ENCODE measurements at places on chromosomes 6 and 20. TPM values are rescaled to one million over a fixed set of nuclear protein-coding genes. Genes with fewer than 3 reads are reported as not detected.

- H3K27ac ChIP-seq, result no peak overlapping the region
- no peak for DNase-seq
- no peaks in the 10 kb centered on the region for H3K4me1 ChIP-seq
- H3K36me3 ChIP-seq, result no peaks in the 10 kb centered on the region
- no peaks in the 10 kb centered on the region for H3K27me3 ChIP-seq
These were observed 160.7 kb downstream of the GRIK2 start for GRCh38 chr6:101554231-101554630.

DNA sequence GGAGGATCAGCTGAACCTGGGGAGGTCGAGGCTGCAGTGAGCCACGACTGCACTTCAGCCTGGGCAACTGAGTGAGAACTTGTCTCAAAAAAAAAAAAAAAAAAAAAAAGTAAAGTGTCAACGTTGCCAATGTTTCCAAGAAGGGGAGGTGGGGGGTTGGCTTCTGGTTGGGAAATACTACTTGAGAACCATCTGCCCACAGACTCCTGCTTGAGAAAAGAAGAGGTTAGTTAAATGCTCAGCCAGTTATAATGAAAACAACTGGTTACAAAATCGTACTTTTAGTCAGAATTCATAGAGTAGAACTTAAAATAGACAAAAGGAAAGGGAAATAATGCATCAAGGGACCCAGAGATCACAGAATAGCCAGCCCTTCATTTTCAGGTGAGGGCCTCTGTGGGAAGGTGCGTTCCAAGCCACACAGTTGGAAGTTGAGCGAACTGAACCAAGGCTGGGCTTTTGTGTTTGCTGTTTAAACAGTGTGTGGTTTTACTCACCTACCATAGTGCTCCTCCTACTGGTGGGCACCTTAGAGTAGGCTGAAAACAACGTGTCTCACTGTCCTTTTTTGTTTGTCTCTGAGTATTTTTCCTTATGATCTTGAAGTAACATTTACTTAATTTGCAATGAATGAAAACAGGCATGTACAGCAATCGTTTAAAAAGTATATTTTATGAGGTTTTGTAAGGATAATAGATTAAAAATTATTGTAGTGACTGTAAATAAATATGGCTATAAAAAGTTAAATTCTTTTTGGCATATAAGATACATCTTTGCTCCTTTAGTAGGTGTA lies 200.7 kb downstream of the BCAS1 start:
- peak overlapping the region; percentile 46 for H3K27ac ChIP-seq
- DNase-seq, result peak; percentile 71

DNA sequence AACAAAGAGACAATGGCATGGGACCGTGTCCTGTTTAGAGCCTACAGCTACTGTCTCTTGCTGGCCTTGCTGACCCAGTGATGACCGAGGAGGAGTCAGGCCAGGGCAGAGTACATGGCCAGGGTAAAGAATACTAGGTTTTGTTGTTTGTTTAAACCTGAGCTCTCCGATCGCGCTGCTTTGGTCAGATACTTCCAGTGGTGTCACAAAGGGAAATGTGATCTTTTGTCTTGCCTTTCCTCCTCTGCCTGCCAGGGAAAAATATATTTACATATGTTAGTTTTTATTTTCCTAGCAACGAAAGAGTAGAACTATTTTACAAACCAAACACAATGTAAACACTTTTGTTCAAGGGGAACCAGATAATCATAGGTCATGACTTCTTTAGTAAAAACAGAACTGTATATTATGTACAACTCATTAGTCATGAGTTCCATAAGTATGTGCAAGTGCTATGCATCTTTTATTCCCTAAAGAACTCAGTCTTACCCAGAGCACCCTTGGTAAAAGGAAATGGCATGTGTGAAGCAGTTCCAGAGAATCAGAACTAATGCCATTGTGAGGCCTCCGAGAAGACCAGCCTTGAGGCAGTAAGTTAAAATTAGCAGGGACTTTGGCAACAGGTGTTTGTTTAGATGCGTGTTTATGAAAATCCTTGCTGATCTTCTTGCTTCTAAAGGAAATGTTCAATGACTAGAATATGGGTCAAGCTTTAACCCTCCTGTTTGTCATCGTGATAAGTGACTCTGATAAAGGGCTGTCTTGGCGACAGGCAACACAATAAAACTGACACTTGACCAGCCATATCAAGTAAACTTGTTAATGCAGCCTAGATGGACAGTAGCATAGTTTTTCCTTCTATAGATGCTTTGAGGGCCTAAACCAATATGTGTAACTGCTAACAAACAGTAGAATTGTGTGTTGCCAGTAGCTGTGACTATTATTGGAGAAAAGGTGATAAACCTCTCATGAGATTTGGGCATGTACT lies 204.6 kb downstream of the NKAIN2 start:
- no peaks in the 10 kb centered on the region for H3K4me1 ChIP-seq
- H3K27ac ChIP-seq, result no peak overlapping the region
- H3K36me3 ChIP-seq, result no peaks in the 10 kb centered on the region
- DNase-seq, result no peak

Gene DEFB128
- not detected for total RNA-seq

GRCh38 chr6:11467364-11467763 lies 70.2 kb upstream of the TMEM170B start:
- H3K27me3 ChIP-seq, result no peaks in the 10 kb centered on the region
- H3K4me3 ChIP-seq, result no peak overlapping the region
- no peak for DNase-seq
- H3K27ac ChIP-seq, result no peak overlapping the region
- no peaks in the 10 kb centered on the region for H3K4me1 ChIP-seq
- H3K36me3 ChIP-seq, result no peaks in the 10 kb centered on the region
